ENCODE measurements at places on chromosomes 12 and 14.

DNA sequence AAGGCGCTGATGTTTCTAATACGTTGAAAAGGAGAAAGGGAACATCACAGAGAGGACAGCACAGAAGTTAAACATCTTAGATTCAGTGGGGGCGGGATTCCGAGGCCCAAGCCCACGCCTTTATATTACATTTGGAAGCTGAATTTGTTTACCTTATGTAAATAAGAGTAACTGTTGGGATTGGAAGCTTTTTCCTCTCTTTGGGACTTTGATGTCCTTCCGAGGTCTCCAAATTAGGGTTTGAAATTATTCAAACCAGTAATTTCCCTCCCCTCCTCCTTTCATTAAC is 6.4 kb downstream of the FOXA1 start:
- DNase-seq = no peak

DNA sequence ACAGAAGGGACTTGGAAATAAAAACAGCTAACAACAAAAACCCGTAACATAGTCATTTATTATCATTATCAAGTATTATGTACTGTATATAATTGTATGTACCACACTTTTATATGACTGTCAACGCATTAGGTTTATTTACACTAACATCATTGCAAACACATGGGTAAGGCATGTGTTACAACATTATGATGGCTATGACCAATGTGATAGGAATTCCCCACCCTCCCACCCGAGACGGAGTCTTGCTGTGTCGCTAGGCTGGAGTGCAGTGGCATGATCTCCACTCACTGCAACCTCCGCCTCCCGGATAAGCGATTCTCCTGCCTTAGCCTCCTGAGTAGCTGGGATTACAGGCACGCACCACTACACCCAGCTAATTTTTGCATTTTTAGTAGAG is 82.6 kb downstream of the ERC1 start:
- no peak for DNase-seq

- DNase-seq = no peak
These were observed 53.6 kb upstream of the SRSF5 start for GRCh38 chr14:69713209-69713781.

DNA sequence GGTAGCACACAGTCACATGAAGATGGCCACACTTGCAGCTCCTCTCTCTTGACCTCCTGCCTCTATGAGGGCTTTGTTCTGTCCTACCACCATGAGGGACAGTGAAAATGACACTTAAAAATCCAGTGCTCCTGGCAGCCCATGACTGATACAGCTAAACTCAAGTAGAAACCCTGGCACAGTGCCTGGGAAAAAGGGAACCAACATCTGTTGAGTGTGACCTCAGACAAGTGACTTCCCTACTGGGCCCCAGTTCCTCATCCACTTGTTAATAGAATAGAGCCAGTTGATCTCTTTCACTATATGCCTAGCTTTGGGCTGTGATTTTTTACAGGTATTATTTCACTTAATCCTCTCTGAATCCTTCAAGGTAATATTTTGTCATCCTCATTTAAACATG is 4.8 kb downstream of the GUCY2C start:
- DNase-seq = no peak

All from caudate nucleus (tissue), 63 donors.